ENCODE measurements at places on chromosomes 1 and 21.
A peak's percentile ranks its signal among the peaks of the same experiment; 100 is the strongest.

DNA sequence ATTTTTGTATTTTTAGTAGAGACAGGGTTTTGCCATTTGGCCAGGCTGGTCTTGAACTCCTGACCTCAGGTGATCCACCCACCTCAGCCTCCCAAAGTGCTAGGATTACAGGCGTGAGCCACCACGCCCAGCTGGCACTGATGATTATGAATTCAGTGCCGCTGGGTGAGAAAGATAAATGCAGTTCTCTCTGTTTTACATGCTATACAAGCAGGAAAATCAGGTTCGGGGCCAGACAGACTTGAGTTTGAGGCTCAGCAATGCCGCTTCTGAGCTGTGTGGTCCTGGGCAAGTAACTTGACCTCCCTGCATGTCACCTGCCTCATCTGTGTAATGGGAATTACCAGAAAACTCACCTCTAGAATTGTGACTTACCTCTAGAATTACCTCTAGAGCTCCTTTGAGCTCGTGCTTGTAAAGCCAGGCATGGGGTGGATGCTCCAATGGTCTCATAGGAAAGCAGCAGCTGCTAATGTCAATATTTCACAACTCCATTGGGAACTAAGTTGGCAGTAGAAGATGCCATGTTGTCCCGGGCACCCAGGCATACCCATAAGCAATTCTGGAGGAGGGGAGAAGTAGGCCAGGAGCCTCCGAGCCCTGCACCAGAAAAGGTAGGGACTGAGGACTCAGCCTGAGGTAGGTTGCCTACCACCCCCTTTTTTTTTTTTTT is 119.8 kb upstream of the SLC25A33 start:
- no peak for DNase-seq

GRCh38 chr1:185573677-185574076 is 160.5 kb upstream of the HMCN1 start:
- no peak for DNase-seq

DNA sequence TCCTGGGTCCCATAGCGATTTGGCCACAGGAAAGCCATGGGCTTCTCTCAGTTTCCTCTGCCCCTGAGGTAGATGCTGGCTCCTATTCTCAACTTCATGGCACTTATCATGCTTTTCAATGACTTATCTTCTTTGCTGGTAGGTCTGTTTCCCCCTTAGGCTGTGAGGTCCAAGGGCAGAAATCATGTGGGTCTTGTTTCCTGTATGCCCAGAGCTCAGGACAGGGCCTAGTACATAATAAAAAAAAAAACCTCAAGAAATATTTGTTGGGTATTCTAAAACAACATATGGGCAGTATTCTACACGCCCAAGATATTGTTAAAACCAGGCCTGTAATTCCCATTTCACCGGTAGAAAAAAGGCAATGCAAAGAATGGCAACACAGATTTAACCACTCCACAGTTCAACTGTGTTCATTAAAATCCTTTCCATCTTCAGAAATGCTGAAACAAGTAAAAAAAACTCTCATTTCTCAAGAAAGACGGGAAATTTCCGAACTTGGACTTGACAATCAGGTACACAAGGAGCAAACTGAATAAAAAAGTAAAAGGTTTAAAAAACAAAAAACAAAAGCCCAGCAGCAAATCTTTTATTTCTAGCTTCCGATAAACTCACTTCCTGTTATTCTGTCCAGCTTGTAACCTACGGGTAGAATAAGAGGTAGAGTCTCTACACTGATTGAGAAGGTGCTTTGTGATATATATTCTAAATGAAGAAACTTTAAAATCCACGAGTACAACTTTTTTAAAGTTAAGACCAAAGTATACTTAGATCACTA is 6.3 kb upstream of the TDRD10 start:
- DNase-seq: no peak

DNA sequence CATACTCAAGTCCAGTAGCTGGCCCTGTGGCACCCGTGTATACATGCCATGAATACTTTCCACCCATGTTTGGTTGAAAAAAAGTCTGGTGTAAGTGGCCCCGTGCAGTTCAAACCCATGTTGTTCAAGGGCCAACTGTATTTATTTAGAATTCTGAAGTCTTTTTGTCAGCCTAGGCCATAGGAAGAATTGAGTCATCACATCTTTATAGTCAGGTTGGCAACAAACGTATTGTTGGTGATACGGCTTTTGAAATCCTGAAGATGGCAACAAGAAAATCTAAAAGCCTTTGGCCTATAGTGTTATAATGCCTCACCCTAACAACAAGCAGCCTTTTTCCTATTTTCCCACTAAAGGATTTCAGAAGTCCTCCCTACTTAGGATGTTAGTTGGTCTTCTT is 363.6 kb downstream of the PLPP3 start:
- no peak for DNase-seq

GRCh38 chr1:179820226-179820970 is 57.2 kb downstream of the TOR1AIP2 start:
- peak; percentile 46 for DNase-seq

- DNase-seq: no peak
Measured at GRCh38 chr1:3000214-3000613, 21.1 kb upstream of the ACTRT2 start.

DNA sequence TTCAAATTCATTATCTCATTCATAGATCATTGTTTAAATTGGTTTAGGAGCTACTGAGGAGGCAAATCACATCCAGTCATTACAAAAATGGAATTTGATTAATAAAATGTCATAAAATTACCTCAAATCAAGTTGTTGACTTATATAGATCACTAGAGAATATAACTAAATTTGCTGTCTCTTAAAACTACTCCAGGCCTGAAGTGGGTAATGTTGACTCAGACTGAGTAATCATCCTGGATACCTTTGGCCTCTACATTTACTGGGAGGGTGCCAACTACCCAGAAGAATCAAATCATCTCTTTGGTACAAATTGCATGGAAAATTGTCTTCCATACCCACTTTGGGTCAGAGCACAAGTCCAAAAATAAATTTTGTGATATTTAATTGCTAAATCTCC is 191.2 kb upstream of the GREM2 start:
- DNase-seq: no peak

DNA sequence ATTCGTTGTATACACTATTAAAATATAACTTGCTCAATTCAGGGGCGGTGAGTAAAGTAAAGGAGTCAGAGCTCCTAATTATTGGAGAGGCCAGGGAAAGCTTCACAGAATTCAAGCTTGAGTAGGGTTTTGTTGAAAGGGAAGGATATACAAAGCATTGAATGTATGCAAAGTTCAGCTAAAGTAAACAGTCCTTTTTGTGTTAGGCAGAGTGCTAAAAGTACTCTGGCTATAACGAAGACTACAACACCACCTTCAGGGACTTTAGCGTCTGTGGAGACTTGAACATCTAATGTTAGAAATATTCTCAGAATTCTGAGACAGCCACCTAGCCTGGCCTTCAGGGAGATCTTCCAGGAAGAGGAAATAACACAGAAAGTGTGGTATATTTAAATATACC is 1.1 kb downstream of the FALEC start:
- DNase-seq: no peak

GRCh38 chr21:40300300-40300699 is 433.1 kb downstream of the PCP4 start:
- no peak for DNase-seq

DNA sequence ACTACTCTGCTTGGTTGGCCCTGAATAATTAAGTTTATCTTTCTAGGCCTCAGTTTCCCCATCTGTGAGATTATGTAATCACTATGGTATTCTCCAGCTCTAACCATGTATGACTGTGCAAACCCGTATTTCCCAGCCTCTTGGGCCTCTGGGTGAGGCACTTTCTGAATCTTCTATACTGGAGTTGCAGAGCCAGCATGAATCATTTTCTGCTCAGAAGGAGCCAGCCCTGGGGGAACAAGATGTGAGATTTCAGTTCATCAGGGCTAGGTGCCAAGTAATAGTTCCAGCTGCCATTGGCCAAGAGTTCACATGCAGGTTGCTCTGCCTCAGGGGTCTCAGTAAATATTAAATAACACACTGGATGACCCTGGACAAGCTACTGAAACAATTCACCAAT is 47.7 kb upstream of the USP24 start:
- DNase-seq: no peak

DNA sequence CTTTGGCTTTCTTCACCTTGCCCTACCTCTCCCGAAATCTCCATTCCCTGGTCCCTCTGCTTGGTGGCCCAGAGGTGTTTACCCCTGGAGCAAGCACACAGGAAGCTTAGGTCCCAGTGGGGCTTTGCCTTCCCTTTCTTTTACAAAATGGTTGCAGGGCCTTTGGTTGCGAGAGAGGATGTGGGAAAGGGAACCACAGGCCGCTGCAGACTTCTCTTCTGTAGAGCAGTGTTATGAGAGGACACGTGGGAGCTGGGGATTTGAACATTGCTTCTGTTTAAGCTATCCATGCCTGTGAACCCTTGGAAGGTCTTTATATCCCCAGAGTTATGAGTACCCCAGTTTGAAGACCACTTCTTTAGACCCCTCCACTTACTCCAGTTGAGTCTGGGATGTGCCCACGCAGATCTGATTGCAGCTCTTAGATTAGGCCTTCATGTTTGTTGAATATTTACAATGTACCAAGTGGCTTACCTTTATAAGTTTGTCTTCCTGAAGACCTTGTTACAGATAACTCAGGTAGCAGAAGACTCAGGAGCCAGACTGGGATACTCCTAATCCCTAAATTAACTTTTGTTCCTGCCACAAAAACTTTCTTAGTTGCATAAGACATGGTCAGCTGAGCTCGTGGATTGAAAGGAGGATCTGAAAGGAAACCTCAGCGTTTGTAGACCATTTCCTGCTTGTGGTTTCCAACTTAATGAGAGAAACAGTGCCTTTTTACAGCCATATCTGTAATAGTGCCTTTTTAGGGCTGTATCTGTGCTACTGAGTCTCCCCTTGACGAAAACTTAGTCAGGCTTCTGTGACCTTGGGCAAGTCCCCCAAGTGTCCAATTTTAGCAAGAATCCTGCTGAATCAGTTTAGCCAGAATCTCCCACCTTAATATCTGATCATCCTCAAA is 21.9 kb upstream of the IVNS1ABP start:
- DNase-seq: no peak

DNA sequence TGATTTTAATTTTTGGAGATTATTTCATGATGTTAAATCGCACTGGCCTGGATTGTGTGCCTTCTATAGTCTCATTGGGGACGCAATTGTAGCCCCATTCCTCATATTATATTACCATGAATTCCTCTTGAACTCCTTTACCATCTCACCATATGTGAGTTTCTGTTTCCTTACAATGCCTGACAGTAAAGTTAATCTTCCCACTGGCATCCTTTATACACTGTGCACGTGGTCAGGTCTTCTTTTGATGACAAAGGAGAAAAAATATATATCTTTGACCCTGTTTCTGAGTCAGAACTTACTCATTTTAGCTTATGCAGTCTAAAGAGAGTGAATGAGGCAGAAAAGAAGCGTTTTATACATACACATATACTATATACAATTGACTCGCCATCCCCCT is 774 bp upstream of the ABL2 start:
- DNase-seq: no peak
